ENCODE measurements at places on chromosomes 2 and 18. TPM values are rescaled to one million over a fixed set of nuclear protein-coding genes. Genes with fewer than 3 reads are reported as not detected.

The SOCS6 gene
- total RNA-seq = 1.7 TPM

- no peak for DNase-seq
Measured at GRCh38 chr18:56067969-56068671, 480.1 kb upstream of the TCF4 start.

DNA sequence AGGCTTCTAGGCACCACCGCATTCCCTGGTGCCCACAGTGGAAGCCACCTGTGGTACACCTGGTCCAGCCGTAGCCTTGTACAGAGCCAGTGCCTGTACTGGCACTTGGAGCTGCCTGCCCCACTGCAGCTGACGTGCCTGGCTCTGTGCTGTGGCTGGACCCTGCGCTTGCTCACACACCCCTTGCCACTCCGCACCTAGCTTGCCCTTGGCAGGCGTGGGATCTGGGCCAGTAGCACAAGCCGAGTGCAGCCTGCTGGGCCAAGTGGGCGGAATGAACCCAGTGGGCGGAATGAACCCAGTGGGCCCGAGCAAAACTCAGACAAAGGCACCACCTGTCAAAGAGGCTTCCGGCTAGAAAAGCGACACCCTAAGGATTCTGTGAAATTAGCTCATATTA lies 126.3 kb downstream of the ARHGAP28 start:
- no peak for DNase-seq

DNA sequence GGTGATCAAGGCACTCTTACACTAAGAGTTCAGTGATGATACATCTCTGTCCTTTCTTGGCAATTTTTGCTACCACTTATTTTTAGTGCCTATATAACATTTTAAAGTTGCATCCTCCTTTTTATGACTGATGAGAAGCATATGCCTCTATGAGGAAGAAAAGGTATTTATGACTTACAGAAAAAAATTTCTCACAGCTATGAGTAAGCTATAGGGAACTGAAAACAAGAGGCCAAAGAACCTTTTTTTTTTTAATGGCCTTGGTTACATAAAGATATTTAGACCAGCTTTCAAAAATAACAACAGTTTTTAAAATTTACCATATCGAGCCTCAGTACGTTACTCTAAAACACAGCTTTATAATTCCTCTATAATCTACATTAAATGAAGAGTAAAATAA lies 21.3 kb downstream of the MBD5 start:
- DNase-seq = no peak

GRCh38 chr2:118386641-118387302 lies 298.5 kb downstream of the INSIG2 start:
- DNase-seq = no peak

DNA sequence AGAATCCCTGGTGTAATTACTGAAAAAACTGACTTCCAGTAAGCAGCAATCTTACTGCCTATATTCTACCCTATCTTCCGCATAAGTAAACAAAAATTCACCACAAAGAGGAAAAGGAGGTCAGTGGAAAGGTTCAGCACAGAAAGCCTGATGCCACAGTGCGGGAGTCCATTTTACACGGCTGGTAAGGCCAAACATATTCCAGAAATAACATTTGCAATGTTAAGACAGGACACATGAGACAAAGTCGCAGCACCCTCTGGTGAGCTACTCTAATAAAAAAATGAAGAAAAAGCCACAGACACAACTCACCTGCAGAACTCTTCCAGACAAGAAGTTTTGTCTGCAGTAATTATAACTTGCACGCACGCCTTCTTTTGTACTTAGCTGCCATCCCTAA lies 40.6 kb downstream of the GEMIN6 start:
- DNase-seq = no peak
